Activated naive CD4-positive, alpha-beta T cell treated with anti-CD3 and anti-CD28 coated beads, Interleukin-2, amount 50 U/mL, for 72 hours (primary cell): ENCODE measurements at places on chromosomes 2 and 18. TPM values are rescaled to one million over a fixed set of nuclear protein-coding genes. Genes with fewer than 3 reads are reported as not detected.

CBLN2 gene
- total RNA-seq: not detected

GRCh38 chr2:1754046-1754445 is 9.7 kb upstream of the PXDN start:
- no peak for DNase-seq

DNA sequence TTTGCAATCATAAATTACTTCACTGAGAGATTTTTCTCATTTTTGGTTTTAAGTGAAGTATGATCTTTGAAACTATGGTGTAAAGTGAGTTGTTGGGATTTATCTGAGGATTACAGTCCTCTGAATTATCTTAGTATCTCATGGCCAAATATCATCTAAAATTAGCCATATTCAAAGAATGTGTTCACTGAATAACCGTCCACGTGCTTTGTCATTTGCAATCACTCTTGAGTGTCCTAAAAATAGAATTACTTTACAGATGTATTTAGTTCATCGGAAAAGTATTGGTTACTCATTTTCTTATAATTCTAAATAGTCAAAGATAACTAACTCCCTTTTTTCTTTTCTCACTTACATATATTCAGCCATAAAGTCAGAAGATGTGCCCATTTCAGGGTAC is 141.2 kb downstream of the RTN4 start:
- DNase-seq: no peak

ITGA4 gene
- 62.3 TPM for total RNA-seq

DNA sequence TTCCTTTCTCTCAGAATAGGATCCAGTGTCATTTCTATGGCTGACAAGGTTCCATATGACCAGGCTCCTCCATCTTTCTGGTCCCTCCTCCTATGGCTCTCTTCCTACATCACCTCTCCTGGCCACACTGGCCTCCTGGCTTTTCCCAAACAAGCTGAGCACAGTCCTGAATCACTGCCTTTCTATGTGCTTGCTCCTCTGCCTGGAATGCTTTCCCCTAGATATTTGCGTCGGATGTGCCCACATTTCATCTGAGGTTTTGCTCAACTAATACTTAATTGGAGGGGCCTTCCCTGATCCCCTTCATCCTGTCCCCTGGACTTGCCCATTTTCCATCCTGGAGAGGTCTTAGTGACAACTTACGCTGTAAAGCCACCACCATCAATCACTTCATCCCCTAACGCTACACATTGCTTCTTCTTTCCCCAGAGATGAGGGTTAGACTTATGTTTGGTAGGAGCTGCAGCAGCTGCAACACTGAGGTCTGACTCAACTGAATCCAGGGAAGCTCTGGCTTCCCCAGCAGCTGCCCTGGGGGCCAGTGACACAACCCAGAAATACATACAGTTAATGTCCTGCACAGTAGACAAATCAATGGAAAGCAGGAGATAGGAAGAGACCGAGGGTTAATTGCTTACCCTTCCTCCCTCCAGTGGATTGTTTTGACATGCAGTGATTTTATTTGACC is 42.9 kb downstream of the QPCT start:
- no peak for DNase-seq

DNA sequence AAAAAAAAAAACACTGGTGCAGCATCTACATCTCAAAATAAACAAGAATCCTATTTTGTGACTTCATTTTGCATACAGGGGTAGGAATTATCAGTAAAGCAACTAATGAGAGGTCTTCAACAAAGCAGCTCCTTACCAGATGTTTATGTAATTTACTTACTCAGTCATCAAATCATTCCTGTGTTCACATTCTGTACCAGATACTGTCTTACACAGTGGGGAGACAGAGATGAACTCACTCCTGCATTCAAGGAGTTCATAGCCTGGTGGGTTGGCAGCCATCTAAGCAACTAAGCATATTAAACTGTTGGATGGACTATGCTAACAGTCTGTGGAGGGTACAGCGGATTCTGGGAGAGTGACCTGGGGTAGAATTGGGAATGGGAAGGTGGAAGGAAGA is 169.0 kb downstream of the OSR1 start:
- no peak for DNase-seq

DNA sequence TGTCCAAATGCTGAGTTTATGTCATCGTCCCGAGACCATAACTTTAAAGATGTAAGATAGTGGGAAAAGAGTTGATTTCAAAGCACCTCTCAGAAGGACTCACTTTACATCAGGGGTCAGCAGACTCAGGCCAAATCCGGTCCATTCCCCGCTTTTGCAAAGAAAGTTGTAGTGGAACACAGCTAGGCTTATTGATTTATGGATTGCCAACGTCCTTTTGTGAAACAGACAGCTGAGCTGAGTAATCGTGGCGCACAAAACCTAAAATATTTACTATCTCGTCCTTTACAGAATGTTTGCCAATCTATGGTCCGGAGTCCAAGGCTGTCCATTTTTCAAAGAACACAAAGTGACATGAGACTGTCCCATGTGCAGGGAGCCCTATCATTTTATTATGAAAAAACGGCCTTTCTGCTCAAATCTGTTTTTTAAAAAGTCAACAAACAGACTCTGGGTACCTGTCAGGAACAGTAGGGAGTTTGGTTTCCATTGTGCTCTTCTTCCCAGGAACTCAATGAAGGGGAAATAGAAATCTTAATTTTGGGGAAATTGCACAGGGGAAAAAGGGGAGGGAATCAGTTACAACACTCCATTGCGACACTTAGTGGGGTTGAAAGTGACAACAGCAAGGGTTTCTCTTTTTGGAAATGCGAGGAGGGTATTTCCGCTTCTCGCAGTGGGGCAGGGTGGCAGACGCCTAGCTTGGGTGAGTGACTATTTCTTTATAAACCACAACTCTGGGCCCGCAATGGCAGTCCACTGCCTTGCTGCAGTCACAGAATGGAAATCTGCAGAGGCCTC is at the start of gene IL1RN:
Gene IL1RN (plus strand): TSS at position 754 of the 801 bp plus-strand sequence. CDS start 27 bp downstream, at position 781.
- no peak for DNase-seq

GRCh38 chr2:68693951-68694350 is 40.7 kb upstream of the ARHGAP25 start:
- no peak for DNase-seq

- DNase-seq: no peak
Observed at GRCh38 chr2:99793022-99793421, 303.2 kb upstream of the REV1 start.

ATG16L1 gene
- 34.2 TPM for total RNA-seq

ACVR1C gene
- total RNA-seq: 2.3 TPM

GRCh38 chr18:39835303-39836030 is 2119.6 kb upstream of the PIK3C3 start:
- no peak for DNase-seq

STK39 gene
- 43.1 TPM for total RNA-seq

DNA sequence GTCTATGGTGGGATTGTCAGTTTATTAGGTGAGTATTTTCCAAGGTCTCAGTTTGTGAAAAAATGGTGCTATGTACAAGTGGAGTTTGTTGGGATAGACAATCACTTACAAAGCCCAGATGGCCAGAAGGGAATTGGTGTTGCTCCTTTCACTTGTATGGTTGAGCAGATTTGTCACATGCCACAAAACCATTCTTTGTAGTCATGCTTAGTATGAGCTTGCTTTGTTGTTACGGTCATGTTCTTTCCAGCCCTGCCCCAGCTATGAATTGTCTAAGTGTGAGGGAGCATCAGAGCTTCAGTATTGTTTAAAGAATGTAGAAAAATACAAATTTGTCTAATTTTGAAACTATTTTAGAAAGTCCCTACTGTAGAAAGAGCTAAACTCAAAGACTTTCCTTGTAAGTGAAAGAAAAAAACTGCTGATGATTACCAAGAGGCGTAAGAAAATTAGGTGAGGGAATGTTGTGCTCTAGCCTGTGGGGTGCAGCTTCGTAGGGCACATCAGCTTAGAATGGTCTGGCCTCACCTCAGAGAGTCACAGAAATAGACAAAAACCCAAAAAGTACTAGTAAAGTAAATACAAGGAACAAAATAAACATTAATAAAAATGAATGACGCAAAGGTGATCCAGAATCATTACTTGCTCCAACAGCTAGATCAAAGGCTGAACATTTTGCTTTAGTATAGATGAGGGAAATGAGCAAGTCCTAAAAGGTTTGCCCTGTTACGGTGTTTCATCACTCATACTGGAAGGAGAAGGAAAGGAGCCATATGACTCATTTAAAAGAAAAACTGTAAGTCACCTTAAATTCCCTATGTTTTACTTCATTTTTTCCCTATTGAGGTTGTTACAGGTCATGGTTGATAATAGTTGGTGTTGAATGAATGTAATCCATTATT is 9.2 kb downstream of the TGIF1 start:
- DNase-seq: no peak

PSMA8 gene
- 0.73 TPM for total RNA-seq

- peak; percentile 25 for DNase-seq
Observed at GRCh38 chr2:170713543-170714380, 1.4 kb upstream of the SP5 start.

ATOH8 gene
- not detected for total RNA-seq

- DNase-seq: no peak
Observed at GRCh38 chr2:26938399-26939118, 31.9 kb upstream of the MAPRE3 start.

GRCh38 chr2:46780801-46781445 is 134.7 kb downstream of the MCFD2 start:
- DNase-seq: no peak

DNA sequence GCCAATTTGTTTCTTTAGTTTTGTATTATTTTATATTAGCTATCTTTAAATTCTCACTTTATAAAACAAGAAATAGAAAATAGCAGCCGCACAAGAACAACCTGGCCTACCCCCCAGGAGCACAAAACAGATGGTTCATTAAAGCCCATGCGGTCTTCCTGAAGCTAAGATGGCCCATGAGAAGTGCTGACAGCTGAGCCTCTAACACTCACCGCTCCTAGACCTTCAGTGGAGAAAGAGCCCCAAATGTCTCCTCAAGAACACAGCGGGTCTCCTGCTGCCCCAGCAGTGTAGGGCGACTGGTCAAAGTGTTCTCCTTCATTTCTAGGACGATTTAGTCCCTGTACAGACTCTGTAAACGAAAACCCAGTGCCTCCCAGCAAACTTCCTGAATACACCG is 45.1 kb downstream of the LPIN2 start:
- DNase-seq: no peak

GRCh38 chr2:225456619-225457260 is 57.2 kb downstream of the NYAP2 start:
- DNase-seq: no peak

- DNase-seq: no peak
Observed at GRCh38 chr18:70333757-70334156, 44.9 kb downstream of the SOCS6 start.

AQP12B gene
- not detected for total RNA-seq

DNA sequence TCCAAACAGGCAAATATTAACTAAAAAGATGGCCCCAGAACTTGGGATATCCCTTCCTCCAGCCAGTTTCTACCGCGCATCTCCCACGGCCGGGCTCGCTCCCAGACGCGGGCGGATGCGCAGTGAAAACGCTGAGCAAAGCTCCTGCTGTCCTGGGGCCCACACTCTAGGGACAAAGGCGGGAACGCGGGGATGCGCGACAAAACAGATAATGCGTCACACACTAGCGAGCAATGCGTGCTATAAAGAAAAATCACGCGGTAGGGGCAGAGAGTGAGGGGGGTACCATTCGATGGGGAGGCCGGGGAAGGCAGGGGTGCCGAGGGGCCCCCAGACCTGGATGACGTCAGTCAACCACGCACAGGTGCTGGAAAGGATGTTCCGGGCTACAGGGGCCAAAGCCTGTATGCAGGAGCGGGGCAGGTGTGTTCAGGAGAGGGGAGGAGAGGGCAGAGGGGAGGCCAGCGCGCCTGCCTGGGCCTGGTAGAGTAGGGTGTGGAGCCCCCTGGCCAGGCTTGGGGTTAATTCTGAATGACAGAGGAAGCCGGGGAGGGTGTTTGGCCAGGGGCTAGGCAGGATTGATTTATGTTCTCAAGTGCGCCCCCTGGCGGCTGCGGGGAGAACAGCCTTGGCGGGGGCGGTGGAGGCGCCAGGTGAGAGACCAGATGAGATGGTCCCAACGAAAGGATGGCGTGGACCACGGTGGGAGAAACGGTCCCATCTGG is 14.9 kb upstream of the ITM2C start:
- no peak for DNase-seq

- DNase-seq: no peak
Observed at GRCh38 chr2:64581018-64581417, 56.9 kb downstream of the AFTPH start.

DNA sequence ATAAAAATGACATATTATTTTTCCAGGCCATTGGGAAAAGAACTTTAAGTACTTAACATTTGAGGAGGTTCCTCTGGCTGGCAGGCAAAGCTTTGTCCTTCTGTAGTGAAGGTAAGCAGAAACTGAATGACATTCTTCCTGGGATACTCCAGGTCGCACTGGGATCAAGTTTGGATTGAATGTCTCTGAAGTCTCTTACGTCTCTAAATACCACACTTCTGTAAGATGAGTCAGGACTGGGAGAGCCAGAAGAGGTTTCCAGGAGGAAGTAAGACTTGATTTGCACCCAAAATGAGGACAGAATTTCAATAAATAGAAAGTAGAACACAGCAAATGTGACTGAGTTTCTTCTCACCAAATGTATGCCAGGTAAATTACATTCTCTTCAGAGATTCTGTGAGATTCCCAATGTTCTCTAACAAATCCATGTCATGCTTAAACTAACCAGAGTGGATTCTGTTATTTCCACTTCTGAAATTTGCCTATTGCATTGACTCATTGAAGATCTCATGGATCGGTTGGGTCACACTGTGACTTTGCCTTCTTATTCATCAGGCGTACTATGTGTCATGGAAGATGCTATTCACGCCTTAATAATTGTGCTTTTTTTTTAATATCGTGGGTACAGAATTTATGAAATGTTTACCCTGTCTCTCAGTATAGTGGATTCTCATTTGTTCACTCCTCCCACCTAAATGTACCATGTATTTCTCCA is 25.5 kb upstream of the VIT start:
- DNase-seq: no peak

GRCh38 chr2:194090251-194090905 is 1566.6 kb upstream of the SLC39A10 start:
- no peak for DNase-seq

IL1R2 gene
- 10.7 TPM for total RNA-seq

VSNL1 gene
- not detected for total RNA-seq

DNA sequence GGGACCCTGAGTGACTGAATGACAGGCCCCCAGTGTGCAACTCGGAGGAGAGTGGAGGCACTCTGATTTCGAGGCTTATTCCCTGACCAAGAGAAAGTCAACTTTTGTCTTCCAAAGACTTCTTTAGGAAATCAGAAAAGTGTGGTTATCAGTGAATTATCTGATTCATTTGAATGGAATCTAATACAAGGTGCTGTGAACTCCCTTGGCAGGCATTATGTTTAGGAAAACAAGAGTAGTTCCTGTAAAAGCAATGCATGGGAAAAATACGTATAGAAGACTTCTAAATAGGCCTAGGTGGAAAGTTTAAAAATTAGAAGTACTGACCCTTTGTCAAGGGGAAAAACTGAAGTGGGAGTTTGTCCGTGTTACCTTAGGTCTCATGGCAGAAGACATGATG is 269.4 kb downstream of the GBX2 start:
- DNase-seq: no peak

DNA sequence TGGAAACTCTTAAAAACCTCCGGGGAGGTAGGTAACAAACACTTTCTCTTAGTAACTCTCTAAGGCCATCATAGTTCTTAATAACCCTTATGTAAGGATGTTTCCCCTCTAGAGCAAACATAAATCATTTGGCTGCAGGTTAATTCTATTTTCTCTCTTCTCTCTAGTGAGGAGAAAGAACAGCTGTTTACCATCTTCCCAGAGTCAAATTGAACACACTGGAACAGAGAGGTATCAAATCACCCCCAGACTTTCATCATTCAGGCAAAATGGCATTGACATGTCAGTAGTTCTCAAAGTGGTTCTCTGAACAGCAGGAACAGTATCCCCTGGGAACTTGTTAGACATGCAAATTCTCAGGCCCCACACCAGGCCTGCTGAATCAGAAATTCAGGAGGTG is 240.7 kb downstream of the MEIS1 start:
- no peak for DNase-seq
